Type B pancreatic cell (in vitro differentiated cells): ENCODE measurements at places on chromosomes 1 and 21. TPM values are rescaled to one million over a fixed set of nuclear protein-coding genes. Genes with fewer than 3 reads are reported as not detected.

Gene TMEM9
- total RNA-seq: 97.1 and 117 TPM in 2 replicates

Gene LRRC38
- 1.0 and 2.6 TPM in 2 replicates for total RNA-seq

Gene ELAPOR1
- 25.6 and 27.4 TPM in 2 replicates for total RNA-seq

- DNase-seq: no peak
Observed at GRCh38 chr1:217965156-217965786, 319.8 kb upstream of the RRP15 start.

- no peak for DNase-seq
Observed at GRCh38 chr21:35367553-35367952, 318.5 kb upstream of the RUNX1 start.

- DNase-seq: no peak
Observed at GRCh38 chr1:227951624-227952373, 4.1 kb upstream of the WNT9A start.

DNA sequence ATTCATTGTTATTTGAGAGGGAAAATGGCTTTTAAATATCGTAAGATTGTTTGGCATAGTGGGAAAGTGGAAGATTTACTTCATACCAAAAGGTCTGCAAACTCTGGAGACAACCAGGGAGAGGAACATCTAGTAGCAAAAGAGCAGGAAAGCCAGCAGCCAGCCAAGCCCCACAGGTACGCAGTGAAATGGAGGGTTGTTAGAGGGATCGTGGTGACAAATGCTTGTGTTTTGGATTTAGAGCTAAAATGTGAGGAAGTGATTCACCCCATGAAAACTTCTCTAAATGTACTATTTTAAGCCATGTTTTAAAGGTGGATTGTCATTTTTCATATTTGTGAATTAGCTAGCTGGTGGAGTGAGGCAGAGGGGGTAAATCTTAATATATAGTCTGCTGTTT is 69.3 kb downstream of the RPS6KC1 start:
- no peak for DNase-seq

DNA sequence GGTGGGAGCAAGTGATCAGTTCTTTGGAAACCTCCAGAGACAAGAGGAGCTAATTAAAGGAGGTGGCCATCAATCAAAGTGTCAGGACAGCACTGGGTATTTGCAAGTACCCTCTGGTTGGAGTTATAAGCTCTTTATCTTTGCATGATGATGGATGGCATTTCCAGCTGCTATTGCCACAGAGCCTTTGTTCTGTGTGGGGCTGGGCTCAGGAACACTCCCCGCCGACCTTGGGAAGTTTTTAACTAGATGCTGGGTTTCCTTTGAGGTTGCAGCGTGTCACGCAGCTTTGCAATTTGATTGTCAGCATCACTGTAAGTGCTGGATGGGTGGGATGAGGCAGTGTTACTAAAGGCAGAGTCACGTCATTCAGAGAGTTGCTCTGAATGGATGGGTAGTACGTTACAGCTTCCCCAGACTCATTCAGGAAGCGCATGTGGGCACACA is 68.9 kb downstream of the CNIH3 start:
- no peak for DNase-seq

- no peak for DNase-seq
Observed at GRCh38 chr1:164560121-164560541, 1.1 kb downstream of the PBX1 start.

GRCh38 chr1:197783510-197783948 is 8.2 kb upstream of the DENND1B start:
- DNase-seq: no peak

DNA sequence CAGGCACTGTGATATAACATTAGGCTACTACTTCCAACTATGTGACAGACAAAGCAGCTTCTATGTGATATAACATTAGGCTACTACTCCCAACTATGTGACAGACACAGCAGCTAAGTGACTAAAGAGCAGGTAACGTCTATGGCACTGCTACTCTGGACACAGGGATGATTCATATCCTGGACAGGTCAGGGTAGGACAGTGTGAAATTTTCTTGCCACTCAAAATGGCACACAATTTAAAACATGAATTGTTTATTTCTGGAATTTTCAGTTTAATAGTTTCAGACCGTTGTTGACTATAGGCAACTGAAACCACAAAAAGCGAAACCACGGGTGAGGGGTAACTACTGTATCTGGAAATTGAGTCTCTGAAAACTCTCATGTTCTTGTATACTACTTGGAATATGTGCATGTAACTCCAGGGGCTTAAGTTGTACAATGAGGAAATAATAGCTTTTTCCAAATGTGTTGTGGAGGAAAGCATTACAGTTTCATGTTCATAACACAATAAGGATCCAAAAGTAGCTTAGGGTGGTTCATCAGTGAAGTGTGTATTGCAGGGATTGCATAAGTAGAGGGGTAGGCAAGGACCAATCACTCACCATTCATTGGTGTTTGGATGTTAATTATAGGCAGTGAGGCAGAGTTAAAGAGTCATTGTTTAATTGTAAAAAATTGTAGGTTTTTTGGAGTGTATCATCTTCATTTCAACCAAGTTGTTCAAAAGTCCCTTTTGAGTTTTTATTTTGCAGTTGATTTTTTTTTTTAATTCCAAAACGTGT is 5.3 kb downstream of the DTL start:
- DNase-seq: no peak

GRCh38 chr1:115647047-115647446 is 5.3 kb downstream of the VANGL1 start:
- no peak for DNase-seq
